ENCODE measurements at places on chromosomes 2 and 18.

DNA sequence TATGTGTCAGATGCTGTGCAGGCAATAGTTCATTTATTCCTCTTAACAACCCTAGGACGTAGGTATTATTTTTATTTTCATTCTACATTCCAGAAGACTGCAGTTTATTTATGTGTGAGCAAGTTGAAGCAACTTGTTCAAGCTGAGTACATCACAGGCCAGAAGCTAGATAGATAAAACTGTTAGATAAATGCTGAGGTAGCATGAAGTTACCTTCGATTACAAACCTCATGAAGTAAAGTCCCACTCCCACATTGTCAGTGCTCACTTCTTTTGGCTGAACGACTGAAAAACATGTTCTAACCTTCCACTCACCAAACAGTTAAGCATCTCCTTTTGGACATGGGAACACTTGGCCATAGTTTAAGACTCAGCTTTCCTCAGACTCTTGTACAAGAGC lies 439.2 kb downstream of the TNS1 start:
- no peak for DNase-seq

GRCh38 chr2:99729104-99730025 lies 239.5 kb upstream of the REV1 start:
- DNase-seq = no peak

GRCh38 chr2:33497221-33497650 lies 20.8 kb downstream of the RASGRP3 start:
- DNase-seq = no peak

DNA sequence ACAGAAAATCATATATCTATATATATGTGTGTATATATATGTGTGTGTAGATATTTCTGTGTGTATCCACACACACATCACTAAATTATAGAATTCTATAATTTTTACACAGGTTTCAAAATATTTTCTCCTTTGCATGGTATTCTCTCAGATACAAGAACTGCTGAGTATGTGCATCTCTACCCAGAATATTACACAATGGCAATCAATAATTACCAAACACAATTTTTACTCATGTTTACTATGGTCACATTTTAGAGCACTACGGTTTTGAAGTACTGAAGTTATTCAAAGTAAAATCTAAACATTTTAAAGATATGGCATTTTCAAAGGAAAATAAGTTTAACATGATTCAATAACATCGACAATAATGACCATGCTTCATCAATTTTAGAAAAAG lies 258.5 kb downstream of the PAX3 start:
- no peak for DNase-seq

- peak; percentile 10 for DNase-seq
These were observed 238.7 kb upstream of the KCNH7 start for GRCh38 chr2:163077241-163077640.

- DNase-seq = no peak
These were observed 234.3 kb upstream of the LYPD1 start for GRCh38 chr2:132904142-132904842.

DNA sequence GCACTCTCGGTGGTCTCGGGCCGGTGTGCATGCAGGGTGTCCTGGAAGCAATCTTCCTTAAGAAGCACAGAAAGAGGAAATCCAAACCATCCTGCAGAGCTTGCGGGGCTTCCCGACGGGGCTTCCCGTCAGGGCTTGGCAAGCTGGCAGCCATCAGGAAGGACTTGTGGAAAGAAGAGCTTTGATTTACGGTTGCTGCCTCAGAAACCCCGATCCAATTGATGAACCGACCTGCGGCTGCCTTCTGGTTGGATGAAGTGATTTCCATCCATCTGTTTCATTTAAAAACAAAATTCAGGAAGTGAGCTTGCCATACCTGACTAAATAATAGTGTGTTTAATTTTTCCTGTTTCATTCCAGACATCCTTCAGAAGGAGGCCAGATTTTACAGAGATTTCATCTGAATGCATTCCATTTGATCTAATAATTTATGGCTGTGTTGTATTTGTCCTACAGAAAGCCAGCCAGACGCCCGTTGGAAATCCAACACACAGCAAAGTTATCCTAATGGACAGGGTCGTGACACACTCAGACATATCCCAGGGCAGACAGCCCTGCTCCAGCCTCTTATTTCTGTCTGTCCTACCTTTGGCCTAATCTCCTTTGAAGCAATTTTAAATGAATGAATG lies 141.3 kb downstream of the SEPTIN10 start:
- DNase-seq = no peak

DNA sequence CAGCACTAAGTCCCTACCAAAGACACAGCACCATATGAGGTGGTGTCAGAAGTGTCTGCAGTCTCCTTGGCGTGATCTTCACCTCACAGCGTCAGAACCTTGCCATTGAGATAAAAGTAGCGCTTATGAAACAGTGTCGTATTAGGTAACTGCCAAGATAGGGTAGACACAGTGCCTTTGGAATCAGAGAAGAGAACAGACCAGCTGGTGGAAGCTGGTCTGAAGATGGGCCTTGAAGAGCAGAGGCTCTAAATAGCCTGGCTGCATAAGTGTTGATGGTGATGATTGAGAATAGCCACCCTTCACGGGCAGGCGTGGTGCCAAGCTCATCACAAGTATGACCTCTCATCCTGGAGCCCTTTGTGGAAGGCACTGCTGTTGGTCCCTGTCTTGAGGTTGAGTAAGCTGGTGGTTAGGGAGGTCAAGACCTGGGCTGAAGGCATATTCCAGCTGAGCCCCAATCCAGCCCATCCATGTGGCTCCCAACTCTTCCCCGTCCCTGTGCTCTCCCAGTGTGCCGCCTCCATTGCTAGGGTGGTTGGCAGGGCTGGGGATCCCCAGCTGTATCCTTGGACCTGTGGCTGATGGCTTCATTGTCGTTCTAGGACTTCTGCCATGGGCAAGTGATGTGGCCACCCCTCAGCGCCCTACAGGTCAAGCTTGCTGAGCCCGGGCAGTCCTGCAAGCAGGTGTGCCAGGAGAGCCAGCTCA lies 187.4 kb downstream of the MGAT5 start:
- DNase-seq = no peak

DNA sequence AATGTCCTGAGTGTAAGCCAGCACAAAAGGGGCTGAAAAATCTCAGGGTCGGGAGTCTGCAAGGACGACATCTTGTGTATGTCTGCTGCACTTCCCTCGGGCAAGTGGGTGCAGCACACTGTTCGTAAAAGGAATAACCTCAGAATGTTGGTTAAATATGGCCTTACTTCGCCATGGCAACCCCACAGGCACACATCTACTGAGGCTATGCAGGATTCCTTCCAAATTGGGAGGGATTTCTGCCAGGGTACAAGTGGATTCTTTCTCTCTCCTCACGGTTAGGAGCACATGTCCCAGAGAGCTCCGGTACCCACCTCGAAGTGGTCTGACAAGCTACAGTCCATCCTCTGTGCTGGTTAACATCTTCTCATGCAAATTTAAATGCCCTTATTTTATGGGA lies 277.7 kb upstream of the PXDN start:
- no peak for DNase-seq

DNA sequence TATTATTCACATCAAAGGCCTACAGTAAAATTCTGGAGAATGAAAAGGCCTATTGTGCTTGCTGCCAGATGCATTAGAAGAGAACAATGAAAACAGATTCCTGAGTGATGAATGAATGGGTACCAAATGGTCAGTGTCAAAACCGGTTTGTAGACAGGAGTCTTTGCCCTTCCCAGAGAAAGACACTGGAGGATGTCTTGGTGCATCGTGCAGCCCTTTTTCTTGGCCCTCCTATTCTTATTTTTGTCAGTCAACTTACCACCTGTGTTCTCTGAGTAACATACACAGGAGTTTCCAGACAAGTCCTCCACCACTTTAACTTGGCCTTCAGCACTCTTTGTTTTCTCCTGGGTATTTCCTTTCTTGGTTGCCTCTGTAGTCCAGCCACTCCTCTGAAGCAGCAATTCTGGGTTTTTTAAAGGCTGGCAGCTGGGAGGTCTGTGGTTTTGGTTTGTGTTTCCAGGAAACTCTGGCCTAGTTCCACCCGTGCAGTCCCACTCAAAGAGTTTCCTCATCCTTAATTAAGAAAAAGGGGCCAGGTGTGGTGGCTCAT lies 29.4 kb downstream of the PSTPIP2 start:
- peak; percentile 34 for DNase-seq

GRCh38 chr2:212416086-212416485 lies 122.5 kb downstream of the ERBB4 start:
- no peak for DNase-seq

- DNase-seq = no peak
These were observed 156.3 kb upstream of the MSH6 start for GRCh38 chr2:47626664-47627063.

- DNase-seq = no peak
These were observed 86.0 kb upstream of the TMEM247 start for GRCh38 chr2:46393347-46393820.

DNA sequence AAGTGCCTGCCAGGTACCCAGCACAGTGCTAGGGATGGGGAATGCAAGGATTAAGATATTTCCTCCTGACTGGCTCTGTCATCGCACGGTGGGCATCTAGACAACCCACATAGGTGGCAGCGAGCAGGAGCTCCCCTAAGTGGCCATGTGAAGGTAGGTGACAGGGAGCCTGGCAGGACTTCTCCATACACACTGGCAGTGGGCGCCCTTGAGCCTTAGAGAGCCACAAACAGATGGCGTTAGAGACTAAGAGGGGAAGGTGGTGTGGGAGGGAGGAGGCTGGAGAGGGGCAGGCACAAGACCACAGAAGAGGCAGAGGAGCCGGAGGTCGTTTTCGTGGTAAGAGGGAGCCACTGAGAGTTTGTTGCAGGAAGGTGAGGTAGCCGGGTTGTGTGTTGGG lies 15.2 kb downstream of the PRELID3A start:
- DNase-seq = no peak

DNA sequence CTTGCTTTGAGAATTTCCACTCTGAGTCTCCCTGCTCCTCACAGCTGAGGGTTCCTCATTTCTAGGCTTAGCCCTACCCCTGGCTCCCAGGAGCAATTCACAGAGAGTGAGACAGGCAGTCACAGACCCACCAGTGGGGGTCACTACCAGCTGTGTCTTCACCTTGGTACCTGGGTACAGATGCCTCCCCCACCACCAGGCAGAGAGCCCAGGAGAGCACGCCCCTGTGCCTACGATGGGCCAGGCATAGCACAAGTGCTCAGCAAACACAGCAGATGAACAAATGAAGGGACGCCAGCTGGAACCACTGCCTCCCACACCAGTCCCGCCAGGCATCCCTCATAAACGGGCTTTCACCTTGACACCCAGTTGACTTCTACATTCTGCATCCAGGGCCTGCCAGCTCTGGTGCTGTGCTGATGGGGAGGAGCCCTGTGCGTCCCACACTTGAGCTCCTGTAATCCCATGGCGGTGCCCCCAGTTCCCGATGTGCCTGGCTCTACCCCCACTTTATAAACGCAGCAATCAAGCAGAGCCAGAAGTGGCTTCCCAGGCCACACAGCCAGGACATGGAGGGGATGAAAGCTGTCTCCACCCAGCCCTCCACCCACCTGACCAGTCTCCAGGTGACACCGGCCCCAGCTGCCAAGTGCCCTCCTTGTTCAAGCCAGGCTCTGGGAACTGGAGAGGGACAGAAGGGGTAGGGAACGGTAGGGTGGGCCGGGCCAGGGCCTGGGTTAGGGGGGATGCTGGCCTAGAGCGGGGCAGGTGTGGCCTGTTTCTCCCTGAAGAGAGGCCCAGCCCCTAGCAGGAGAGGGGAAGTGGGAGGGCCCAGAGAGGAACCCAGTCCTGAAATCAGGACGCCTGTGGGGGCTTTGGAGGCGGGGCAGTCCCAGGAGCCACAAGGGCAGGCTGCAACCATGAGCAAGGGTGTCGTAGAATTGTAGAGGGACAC lies 42.5 kb downstream of the SCTR start:
- DNase-seq = no peak
